ENCODE measurements at places on chromosomes 16 and 17.

DNA sequence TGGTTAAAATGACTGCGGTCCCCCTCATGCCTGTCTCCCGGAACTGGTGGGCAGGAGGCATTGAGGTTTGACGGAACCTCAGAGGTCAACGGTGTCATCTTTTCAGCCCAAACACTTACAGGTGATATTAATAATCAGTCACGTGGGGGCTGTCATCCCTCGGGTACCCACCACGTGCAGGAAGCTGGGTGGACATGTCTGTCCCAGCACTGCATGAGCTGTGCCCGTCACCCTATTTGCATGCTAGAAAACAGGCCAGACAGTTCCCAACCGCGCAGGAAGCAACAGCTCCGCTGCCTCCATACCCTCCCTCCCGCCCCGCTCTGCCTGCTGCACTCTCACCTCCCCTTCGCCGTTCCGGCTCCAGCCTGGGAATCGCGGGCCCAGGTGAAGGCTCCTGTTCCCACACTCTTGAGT lies 1.4 kb downstream of the SYNGR3 start:
- DNase-seq = no peak

DNA sequence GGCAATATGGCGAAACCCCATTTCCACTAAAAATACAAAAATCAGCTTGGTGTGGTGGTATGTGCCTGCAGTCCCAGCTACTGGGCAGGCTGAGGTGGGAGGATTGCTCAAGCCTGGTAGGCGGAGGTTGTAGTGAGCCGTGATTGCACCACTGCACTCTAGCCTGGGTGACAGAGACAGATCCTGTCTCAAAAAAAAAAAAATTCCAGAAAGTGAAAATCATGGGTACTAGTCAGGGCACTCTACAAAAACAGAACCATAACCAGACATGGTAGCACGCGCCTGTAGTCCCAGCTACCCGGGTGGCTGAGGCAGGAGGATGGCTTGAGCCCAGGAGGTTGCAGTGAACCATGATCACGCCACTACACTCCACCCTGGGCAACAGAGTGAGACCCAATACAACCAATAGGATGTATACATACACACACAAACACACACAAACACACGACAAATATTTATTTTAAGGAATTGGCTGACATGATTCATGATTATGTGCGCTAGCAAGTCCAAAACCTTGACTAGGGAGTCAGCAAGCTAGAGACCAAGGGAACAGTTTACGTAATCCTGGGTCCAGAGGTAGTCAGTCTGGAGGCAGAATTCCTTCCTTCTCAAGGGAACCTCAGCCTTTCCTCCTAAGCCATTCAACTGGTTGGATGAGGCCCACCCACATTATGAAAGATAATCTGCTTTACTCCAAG lies 11.6 kb upstream of the GP1BA start:
- no peak for DNase-seq

- no peak for DNase-seq
Observed at GRCh38 chr17:4719146-4719545, 8.7 kb downstream of the ARRB2 start.

DNA sequence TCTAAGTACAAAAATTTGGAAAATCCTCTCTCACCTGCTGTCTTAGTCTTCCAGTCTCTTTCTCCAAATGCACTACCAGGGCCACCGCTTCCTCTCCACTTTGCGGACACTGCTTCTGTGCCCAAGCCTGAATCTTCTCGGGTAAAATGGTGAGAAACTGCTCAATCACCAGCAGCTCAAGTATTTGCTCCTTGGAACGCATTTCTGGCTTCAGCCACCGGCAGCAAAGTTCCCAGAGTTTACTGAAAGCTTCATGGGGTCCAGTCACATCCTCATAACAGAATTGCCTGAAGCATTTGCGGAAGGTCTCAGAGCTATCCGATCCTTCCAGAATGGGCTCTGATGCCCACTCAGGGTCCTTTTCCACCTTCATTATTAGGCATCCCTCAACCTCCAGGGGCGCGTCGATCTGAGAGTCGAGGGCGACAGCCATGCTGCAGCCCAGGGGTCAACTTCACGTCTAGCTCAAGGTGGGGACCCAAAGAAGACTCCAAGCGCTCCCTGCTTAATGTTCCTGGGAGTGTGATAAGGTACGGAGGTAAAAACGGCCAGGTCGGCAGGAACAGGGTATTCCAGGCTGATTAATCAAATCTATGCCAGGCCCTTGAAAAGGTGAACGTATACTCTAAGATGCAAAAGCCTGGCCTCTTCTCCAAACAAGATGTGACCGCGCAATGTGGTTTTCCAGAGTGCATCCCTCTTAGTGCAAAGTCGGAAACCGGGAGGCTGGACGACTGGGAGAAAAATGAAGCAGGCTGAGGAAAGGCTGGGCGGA lies 763 bp downstream of the ZKSCAN2 start:
- no peak for DNase-seq

- no peak for DNase-seq
Observed at GRCh38 chr17:76087531-76087930, 8.5 kb downstream of the ZACN start.

- no peak for DNase-seq
Observed at GRCh38 chr17:44311562-44312181, 3.3 kb downstream of the RUNDC3A start.

DNA sequence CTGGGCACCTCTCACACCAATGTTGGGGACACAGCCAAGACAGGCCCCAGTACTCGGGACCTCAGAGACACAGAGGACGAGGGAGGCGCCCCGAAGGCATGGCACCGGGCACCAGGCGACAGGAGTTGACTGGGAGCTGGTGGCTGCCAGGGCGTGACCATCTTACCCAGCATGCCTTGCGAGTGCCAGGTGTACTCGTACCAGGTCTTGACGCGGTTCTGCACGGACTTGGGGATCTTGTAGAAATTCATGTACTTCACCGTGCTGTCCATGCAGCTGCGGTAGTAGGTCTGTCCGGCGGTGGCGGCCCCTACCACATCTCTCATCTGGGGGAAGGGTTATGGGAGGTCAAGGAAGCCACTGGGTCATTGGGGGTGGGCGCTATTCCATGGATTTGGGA lies 67.3 kb downstream of the CNGB1 start:
- no peak for DNase-seq

DNA sequence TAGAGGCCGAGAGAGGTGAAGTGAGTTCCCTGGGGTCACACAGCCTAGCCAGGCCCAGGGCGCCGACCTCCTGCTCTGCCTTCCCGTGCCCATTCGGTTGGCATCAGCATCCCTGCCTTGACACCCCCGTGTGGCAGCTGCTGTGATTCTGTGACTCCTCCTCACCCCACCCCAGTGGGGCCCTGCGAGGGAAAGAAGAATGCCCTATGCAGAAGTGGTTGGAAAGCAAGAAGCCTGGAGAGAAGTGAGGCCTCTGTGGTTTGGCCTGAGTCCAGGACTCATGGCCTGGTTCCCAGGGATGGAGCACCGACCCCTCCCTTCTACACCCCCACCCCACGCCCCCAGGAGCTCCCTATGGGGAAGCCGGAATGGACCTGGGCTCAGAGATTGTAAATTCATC lies 296.2 kb downstream of the SEC14L1 start:
- no peak for DNase-seq

DNA sequence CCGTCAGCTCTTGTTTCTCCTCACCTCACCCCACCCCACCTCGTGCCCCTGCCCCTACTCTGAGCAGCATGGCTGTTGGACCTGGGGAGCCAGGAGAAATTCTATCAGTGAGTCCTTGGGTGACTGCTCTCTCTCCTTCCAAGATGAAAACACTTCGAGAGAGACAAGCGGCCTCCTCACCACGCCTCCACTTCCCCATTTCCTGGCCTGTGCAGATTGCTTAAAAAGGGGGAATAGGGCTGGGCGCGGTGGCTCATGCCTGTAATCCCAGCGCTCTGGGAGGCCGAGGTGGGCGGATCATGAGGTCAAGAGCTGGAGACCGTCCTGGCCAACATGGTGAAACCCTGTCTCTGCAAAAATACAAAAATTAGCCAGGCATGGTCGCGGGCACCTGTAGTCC lies 9.5 kb downstream of the DLX4 start:
- DNase-seq = no peak

DNA sequence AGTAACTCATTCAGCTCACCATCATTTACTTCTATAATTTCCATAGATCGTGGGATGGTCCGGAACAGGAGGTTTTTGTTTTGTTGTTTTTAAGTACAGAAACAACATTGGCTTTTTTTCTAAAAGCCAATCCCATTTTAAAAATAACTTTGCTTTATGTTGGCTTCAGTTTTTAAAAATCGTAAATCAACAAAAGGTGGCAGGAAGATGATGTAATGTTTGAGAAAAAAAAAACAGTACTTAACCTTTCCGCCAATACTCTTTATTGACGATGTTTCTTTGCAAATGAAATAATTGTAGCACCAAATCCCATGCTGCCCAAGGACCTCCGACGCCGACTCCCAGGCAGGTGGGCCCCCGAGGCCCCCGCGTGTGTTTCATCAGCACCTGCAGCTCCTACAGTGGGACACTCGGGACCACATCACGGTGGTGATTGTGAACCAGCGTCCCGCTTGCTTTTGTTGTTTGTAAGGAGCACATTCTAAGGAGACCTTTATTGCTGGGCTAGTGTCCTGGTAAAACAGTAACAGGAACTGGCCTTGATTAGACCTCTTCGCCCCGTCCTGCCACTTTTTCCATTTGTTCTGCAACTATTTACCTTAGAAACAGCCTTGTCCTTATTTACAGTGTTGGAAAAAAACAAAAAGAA lies 140.2 kb upstream of the CHMP6 start:
- no peak for DNase-seq

DNA sequence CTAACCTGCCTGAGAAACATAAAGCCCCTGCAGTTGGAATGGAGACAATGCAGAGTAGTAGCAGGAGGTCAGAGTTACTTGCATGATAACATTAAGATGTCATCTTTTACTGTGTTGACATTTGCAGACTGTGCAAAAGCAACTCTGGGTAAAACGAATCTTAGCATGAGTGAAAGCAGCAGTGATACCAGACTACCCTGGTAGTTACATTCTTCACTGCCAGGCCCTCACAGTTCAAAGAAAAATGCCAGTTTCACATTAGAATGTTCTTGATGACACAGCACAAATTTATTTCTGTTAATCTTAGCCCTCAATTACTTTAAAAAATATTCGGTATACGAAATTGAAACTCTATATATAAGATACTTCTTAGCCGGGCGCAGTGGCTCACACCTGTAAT lies 12.2 kb downstream of the MPHOSPH6 start:
- no peak for DNase-seq

DNA sequence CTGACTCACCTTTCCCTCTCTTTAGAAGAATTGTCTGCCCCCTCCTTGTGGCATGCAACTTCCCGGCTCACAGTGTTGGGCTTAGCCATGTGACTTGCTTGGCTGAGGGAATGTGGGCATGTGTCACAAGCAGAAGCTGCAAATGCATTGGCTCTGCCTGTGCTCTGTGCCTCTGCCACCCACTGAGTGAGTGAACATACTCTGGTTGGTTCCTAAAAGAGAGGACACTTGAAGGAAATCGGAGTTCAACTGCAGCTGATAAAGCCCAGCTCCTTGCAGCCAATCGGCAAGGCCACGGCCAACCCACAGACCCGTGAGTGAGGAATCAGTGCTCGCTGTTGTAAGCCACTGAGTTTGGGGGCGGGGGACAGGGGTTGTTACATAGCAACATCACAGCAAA lies 10.9 kb upstream of the GINS2 start:
- no peak for DNase-seq

DNA sequence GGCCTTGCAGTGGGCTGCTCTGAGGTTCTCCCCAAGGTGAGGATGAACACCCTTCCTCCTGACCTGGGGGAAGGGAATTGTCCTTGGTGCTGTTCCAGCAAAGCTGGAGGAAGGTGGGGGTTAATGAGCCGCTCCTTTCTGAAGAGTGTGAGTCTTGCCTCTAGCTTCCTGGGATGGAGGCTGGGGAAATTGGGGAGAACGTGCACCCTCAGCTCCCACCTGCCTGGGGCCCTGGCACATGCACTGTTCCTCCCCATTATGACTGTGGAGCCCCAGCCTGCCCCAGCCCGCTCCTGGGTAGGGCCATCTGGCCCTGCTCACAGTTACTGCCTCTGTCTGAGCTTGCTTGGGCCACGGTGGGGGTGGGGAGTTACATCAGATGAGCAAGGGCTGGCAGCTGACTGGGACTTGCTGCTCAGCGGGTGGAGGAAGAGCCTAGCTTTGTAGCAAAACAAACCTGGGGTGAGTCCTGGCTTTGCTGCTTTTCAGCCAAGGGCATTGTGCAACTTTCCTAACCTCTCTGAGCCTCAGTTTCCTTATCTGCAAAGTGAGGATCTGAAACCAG lies 11.1 kb downstream of the TNS4 start:
- DNase-seq = no peak

DNA sequence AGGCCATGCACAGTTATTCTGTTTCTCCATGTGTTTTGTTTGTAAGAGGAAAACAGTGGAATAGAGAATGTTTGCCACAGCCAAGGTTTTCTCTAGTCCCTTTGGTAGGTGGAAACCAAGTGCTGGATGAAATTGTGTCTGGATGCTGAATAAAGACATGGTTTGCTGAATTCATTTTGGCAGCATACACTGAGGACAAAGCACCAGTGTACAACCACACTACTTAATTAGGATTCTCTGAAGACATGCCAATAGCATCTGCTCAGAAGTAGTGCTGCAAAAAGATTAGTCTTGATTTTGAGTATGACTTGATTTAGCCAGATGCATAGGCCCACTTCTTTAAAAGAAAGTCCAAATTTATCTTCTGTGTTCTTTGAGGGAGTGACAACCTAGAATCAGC lies 230.5 kb upstream of the CACNG5 start:
- DNase-seq = no peak

GRCh38 chr17:67970783-67971182 lies 25.5 kb downstream of the C17orf58 start:
- DNase-seq = no peak

DNA sequence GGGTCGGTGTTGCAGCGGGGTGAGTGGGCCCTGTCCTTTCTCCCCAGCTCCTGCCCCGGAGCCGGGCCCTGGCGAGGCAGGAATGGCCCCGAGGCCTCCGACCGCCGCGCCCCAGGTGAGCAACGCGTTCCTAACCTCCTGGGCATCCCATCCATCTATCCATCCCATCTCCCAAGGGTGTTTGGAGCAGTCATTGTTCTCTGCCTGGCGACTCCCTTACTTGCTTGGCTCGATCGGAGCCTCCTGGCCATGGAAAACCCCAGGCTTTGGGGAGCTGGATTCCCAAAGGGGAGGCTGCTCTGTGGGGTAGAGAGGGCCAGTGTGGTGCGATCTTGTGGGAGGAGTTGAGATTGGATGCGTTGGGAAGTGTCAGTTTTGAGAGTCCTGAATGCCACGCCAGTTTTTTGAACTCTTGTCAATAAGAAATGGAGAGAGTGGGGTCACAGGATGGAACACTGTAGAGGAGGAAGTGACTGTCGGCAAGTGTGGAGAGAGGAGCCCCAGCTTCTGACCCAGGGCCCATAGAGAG lies 684 bp downstream of the ZFP90 start:
- DNase-seq = no peak

DNA sequence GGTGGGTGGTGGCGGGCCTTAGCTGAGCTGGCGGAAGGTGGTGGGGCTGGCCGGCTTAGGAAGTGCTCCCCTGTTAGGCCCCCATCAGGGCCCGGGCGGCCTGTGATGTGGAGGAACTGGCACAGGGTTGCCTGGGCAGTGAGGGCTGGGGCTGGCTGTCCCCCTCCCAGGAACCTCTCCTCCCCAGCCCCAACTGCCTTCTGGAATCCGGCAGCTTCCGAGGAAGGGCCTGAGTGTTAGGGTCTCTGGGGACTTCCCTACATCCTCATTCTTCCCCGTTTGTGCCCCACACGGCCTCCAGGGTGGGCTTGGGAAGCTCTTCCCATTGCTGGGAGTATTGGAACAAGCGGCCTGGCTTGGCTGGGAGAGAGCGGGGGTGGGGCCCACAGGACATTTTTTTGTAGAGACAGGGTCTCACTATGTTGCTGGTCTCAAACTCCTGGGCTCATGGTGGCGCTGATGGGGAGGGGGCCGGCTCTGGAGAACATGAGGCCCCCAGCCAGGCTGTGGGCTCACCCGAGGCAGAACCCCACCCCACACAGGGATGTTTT lies 89.9 kb upstream of the CIBAR2 start:
- DNase-seq = no peak

All from activated T-cell treated with anti-CD3 and anti-CD28 coated beads for 48 hours (primary cell).